ENCODE measurements at places on chromosomes 5 and 9.

- no peak for DNase-seq
Measured at GRCh38 chr5:176638437-176638836, 8.0 kb downstream of the EIF4E1B start.

- peak; percentile 71 for DNase-seq
Measured at GRCh38 chr5:140114341-140115185, 654 bp downstream of the PURA start.

DNA sequence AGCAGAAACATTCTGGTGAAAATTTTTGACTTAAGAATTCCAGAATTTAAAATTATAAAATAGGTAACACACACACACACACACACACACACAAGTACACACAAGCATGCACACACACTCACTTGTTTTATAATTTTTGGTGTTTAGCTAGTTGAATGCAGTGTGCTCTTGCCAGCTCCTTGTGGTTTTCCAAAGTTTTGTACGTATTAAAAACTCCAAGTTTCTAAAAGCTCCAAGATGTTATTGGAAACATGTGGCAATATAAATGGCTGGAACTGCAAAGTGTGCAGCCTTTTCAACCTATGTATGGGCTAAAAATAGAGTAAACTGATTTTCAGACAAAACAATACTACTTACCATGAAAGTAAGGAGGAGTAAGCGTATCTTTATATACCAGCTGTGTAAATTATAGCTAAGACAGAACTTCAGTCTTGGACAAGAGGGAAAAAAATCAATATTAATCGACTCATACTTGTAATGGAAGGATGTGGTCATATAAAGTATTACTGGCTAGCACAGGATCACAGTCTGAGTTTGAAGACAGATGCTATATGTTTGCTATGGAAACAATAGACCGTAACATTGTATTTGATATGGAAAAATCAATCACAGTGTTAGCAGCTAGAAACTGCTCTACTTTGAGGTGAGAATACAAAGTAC is 727.1 kb upstream of the GRAMD2B start:
- DNase-seq, result no peak

- DNase-seq, result no peak
Measured at GRCh38 chr9:25602400-25603044, 75.7 kb downstream of the TUSC1 start.

- no peak for DNase-seq
Measured at GRCh38 chr5:138371454-138371853, 19.0 kb downstream of the KDM3B start.

- DNase-seq, result no peak
Measured at GRCh38 chr9:95073042-95073607, 244.4 kb downstream of the FANCC start.

DNA sequence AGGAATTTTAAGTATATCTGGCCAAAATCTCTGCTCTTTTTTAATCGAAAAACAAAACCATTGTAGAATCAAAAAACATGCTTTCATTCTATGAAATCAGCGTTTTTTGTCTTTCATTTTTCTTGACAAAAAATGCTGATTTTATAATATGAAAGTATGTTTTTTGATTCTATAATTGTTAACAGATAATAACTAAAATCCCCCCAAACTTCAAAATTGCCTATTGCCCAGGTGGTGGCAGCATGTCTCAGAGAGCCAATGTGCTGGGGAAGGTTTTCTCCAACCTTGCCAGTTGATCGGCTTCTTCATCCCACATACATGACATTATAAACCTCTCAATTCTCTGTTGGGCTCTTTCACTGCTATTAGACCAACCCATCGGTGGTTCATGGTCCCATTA is 5.1 kb upstream of the SMIM15 start:
- no peak for DNase-seq

DNA sequence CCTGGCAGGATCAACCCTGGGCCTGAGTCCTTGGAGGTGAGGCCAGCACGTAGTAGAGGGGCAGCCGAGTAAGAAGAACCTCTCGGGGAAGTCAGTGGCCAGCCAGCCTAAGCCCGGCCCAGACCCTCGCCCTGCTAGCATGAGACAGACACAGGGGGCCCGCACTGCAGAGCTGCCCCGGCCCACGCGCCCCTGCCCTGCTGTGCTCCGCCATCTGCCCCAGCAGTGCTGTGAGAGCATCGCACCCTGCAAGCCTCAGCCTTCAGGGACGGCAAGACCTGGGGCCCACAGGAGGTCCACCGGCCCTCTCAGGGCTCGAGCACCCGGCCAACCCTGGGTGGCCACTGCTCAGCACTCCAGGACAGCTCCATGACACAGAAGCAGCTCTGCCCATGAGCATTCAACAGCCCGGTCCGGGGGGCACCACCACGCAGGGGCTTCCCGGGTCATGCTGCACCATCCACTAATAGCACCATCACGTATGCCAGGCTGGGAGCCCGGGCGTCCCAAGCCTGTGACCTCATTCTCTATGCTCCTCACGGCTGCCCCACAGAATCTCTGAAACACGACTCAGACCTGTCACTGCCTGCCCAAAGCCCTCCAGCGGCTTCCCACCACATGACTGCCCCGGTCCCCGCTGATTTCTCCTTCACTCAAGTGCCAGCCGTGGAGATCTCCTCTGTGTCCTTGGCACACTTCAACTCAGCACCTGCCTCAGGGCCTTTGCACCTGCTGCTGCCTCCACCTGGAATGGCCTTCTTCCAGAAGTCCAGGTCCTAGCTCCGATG is 38.1 kb downstream of the ADAMTS2 start:
- DNase-seq, result peak; percentile 62

DNA sequence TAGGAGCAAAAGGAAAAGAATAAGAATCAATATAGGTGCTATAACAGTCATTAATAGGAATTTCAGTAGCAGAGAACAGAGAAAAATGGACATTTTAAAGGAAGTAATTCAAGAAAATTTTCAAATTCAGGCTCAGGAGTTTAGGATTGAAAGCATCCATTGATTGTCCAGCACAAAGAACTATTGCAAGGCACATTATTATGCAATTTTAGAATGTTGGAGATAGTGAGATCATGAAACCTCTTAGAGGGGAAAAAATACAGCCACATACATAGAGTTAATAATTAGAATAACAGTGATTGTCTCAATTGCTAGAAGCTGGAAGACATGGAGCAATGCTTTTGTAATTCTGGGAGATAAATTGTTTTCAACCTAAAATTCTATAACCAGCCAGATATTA is 31.5 kb downstream of the CNTLN start:
- DNase-seq, result no peak

DNA sequence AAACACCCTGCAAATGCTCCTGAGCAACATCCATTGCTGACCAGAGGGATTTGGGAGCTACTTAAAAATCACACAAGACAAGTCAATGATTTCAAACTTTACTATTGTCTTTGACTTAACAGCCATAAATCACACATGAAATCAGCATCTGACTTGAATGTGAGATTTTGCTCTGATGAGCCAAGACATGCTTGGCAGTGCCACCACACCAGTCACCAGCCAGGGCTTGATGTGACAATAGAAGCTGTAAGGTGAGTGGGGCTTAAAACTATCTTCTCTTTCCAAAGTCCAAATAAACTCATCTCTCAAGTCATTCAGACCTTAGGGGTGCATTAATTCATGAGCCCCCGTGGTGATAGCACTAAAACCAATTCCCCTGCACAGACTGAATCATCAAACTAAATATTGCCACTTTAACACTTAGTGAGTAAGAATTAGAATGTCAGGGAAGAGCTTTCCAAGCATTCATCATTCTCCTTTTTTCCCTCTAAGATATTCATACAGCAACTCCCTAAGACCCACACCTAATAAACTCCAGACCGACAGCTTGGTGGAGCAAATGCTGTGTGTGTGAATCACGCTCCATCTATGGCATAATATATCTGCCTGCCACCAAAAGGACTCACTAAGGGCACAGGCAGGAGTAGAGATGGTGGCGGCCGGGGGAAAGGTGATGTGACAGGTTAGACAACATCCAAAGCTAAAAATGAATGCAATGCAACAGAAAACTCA is 119.4 kb downstream of the SPOCK1 start:
- DNase-seq, result no peak

DNA sequence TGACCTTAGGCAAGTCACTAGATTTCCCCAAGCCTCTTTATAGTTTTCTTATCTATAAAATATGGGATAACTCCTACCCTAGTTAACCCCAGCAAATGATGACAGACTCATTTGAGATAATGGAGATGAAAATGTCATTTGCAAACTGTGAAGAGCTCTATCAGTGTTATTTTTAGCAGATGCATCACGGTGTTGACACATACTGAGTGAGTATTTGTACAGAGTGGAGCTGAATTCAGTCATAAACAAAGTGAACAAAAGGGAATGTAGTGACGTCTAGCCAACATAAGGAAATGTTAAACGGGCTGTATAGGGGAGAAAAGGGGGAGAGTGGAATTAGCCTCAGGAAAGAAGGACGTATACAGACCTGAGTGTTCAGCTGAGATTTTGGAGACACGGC is 75.9 kb downstream of the NMUR2 start:
- DNase-seq, result no peak

GRCh38 chr9:114464281-114465051 is 40.8 kb downstream of the WHRN start:
- no peak for DNase-seq

DNA sequence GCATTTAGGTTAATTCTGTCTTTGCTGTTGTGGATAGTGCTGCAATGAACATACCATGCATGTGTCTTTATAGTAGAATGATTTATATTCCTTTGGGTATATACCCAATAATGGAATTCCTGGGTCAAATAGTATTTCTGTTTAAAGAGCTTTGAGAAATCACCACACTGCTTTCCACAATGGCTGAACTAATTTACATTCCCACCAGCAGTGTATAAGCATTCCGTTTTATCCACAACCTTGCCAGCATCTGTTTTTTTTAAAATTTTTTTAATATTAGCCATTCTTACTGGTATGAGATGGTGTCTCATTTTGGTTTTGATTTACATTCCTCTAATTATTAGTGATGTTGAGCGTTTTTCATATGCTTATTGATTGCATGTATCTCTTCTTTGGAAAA is 15.5 kb upstream of the TARS1 start:
- DNase-seq, result no peak

DNA sequence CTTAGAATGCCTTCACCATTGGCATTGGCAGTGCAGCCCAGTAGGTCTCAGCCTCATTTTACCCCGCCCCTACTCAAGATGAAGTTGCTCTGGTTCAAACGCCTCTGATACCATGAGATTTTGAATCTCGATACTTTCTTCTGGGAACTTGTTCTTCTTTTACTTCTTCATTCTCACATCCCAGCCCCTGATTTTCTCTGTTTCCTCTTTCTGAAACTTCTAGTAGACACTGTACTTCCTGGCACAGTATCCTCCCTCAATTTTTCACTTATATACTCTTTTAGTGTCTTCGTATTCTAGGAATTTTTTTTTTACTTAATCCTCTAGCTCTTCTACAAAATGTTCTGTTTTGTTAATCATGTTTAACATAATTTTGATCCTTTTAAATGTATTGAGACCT is 13.1 kb upstream of the ZNF79 start:
- no peak for DNase-seq

GRCh38 chr9:89675058-89675742 is 70.4 kb downstream of the GADD45G start:
- DNase-seq, result no peak

- peak; percentile 40 for DNase-seq
Measured at GRCh38 chr5:115419846-115420585, 123.6 kb upstream of the CCDC112 start.

GRCh38 chr5:4542145-4542778 is 597.9 kb upstream of the ADAMTS16 start:
- DNase-seq, result no peak

- no peak for DNase-seq
Measured at GRCh38 chr5:81068063-81068462, 107.9 kb downstream of the RASGRF2 start.

- no peak for DNase-seq
Measured at GRCh38 chr9:105342147-105342505, 97.7 kb downstream of the SLC44A1 start.

GRCh38 chr9:75190762-75191161 is 102.4 kb downstream of the OSTF1 start:
- no peak for DNase-seq

DNA sequence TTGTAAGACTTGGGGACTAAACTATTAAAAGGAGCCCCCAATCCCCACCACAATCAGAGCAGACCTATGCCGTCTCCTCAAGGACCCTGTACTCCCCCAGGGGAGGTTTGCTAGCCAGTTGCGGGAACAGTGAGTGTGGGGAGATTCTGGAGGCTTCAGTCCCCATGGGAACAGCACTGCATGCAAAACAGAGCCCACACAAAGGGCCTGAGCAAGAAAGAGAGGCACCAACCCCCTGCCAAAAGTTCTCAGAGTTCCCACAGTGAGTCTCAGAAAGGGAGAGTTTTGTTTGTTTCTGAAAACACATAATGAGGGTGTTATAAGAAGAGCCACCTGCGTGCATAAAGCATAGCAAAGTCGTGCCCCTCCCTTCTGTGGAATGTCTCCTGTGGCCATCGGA is 56.6 kb downstream of the CFAP90 start:
- no peak for DNase-seq

GRCh38 chr9:110887276-110887675 is 151.0 kb downstream of the LPAR1 start:
- DNase-seq, result no peak

GRCh38 chr5:159003045-159004030 is 96.4 kb downstream of the EBF1 start:
- DNase-seq, result no peak

- DNase-seq, result no peak
Measured at GRCh38 chr5:153559926-153560325, 69.5 kb downstream of the GRIA1 start.
